ENCODE measurements at places on chromosomes 5 and 9.

- no peak for DNase-seq
Observed at GRCh38 chr9:136945333-136946227, 537 bp downstream of the C8G start.

GRCh38 chr9:27924502-27924901, 351.2 kb upstream of the C9orf72 start:
- no peak for DNase-seq

- DNase-seq = no peak
Observed at GRCh38 chr5:173825215-173825865, 62.8 kb upstream of the CPEB4 start.

DNA sequence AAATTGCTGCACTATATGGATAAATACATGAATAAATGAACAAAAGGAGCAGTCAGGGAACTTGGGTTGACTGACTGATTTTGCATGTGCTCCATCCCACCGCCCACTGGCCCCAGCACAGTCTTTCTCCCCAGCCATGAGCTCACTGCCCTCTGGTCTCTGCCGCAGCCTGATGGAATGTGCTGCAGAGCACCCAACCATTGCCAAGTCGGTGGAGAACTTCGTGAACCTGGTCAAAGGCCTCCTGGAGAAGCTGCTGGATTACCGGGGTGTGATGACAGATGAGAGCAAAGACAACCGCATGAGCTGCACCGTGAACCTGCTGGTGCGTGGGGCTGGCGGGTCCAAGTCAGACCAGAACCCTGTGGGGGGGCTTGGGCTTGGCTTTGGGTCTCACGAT, 53.9 kb upstream of the INSYN2B start:
- DNase-seq = no peak

DNA sequence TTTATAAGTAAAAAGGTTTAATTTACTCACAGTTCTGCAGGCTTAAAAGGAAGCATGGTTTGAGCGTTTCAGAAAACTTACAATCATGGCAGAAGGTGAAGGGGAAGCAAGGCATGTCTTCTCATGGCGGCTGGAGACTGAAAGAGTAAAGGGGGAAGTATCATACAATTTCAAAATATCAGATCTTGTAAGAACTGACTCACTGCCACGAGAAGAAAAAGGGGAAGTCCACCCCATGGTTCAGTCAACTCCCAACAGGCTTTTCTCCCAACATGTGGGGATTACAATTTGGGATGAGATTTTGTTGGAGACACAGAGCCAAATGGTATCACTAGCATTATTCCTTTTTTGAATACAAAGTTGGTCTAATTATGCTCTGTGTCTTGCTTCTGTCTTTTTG, 627.9 kb upstream of the ST8SIA4 start:
- DNase-seq = no peak

DNA sequence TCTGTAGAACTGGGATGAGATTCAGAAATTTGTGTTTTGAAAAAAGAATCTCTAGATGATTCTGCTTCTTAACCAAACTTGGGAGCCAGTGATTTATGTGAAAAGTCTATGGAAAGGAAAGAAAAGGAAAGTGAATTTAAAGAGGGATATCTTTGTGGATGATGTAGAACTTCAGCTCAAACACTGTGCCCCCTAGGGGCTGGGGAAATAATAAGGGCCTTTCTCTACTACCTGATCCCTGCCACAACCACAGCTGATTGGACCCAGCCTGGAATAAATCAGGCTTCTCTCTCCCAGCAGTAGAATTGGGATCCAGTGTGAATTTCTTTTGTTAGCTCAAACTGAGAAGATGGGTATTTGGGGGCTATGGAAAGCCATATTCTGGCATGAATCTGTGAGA, 155.0 kb downstream of the PRELID2 start:
- DNase-seq = no peak

DNA sequence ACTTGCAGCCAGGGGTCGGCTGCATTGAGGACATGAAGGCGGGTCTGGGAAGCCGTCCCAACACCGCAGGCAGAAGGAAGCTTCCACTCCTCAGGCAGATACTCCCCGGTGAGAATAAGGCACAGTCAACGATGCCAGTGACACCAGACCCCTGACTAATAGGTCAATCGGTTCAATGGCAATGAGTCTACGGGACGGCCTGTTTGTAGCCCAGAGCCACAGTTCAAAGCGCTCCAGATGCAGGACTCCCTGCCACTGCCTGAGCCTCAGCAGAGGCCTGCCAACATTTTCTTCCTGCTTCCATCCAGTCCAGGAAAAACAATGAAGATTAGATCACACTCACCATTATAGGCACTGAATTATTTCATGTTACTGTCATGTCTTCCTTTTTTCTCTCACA, 84.5 kb upstream of the SIMC1 start:
- peak; percentile 18 for DNase-seq

GRCh38 chr5:10685115-10685521, 75.9 kb downstream of the DAP start:
- no peak for DNase-seq

GRCh38 chr5:61631438-61631941, 299.4 kb downstream of the ZSWIM6 start:
- peak; percentile 56 for DNase-seq

- DNase-seq = no peak
Observed at GRCh38 chr5:35198075-35198474, 32.2 kb downstream of the PRLR start.

GRCh38 chr9:88173378-88173999, 35.2 kb upstream of the SPATA31C2 start:
- DNase-seq = no peak

DNA sequence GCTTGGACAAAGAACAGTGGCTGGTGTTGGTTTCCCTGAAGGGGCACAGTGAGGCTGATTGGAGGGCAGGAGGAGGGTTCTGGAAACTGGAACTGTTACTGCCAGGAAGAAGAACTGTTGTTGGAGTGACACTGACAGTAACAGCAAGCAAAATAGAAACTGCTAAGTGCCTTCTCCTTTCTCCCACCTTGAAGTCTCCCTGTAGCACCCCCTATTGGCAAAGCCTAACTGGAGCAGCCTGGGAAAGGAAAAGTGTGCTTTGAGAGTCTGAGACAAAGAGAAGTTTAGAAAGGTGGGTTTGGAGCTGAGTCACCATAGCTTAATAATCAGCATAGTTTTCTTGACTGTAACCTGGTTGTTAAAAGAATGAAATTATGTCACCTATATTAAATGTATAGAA, 2.5 kb upstream of the TMEM174 start:
- no peak for DNase-seq

DNA sequence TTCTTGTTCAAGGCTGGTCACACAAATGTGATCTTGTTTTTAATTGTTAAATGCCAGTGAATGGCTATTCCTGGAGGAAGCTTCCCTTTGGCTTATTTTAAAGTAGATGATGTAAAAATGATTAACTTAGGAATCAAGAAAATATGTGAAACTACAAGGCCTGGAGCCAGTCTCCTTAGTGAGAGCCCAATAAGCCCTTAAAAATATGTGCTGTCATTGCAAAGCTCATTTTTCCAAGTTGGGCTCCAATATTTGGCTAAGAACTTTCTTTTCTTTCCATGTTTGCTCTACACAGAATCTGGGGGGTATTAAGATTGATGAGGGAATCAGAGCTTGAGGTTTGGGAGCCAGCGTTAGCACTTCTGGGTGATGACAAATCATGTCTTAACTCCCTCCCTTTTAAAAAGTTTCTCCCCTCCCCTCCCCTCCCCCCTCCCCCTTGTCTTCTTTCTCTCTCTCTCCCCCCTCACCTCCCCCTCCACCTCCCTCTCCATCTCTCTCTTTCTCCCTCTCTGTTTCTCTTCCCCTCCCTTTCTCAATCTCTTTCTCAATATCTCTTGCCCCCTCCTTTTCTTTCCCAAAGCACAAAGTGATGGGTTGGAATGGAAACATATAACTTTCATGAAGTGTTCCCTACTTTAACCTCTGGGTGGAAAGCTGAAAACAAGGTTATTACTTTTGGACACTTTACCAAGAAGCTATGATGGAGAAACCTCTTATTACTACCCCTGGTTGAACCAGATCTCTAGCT, 86.0 kb downstream of the FBXL7 start:
- DNase-seq = no peak

DNA sequence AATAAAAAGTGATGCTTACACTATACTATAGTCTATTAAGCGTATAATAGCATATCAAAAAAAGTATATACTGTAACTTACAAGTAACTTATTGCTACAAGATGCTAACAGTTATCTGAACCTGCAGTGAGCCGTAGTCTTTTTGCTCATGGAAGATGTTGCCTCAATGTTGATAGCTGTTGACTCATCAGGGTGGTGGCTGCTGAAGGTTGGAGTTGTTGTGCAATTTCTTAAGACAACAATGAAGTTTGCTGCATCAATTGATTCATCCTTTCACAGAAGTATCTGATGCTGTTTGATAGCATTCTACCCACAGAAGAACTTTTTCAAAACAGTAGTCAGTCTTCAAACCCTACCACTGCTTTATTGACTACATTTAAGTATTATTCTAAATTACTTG, 7.8 kb upstream of the C9orf40 start:
- no peak for DNase-seq

DNA sequence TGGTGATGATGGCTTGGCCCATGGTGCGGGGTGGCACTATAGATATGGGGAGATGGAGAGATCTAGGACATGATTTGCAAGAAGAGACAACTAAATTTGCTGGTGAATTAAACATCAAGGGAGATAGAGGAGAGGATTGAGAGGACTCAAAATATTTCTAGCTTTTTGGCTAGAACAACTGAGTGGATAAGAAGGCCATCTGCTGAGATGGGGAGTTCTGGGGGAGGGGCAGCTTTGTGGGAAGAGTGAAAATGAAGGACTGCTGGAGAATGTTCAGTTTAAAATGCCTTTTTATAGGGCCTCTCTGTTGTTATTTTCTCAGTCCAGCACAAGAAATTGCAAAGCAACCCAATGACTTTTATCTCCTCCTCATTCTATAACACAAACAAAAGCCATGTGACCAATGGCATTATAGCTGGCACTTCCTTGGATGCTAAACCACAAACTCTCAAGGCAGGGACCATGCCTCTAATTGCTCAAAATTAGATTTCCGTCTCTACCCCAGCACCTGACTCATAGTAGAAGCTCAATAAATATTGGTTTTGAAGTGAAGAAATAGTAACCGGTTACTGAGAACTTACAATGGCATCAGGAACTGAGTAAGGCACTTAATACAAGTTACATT, 29.8 kb downstream of the JAKMIP2 start:
- no peak for DNase-seq

DNA sequence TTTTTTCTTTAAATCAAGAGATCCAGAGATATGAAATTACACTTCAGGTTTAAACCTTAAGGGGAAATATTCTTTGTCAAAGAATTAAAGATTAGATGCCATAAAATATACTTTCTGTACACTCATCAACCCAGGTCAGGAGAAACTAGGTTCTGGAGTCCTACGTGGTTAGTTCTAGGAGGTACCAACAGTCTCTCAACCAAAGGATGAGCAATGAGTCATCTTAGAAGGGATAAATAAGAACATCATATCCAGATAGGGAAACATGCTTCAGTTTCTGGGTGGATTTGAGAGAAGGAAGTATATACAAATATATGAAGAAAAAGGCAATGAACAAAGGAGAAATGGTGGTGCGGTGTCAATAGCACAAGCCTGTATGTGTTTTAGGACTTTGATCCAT, 98.2 kb downstream of the CSNK1G3 start:
- no peak for DNase-seq

DNA sequence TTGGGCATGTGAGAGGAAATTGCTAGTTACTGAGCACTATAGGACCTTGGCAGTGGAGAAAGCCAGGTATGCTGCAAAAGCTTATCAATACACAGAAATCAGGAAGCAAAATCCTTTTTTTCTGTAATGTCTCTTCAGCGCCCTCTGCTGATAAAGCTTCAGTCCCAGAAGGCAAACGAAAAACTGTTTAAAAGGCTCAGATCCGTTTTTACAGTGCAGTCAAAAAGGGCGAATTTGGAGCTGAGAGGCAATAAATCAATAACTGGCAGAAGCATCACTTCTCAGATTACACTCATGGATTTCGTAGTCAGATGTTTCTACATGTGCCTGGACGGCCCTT, 1.1 kb upstream of the MAN2A1 start:
- DNase-seq = no peak

- no peak for DNase-seq
Observed at GRCh38 chr5:36383942-36384341, 82.2 kb upstream of the RANBP3L start.

- DNase-seq = no peak
Observed at GRCh38 chr5:36792560-36793180, 83.9 kb upstream of the NIPBL start.

- no peak for DNase-seq
Observed at GRCh38 chr9:135442075-135442474, 37.5 kb upstream of the PPP1R26 start.

- DNase-seq = no peak
Observed at GRCh38 chr5:39598661-39599248, 174.0 kb upstream of the DAB2 start.

DNA sequence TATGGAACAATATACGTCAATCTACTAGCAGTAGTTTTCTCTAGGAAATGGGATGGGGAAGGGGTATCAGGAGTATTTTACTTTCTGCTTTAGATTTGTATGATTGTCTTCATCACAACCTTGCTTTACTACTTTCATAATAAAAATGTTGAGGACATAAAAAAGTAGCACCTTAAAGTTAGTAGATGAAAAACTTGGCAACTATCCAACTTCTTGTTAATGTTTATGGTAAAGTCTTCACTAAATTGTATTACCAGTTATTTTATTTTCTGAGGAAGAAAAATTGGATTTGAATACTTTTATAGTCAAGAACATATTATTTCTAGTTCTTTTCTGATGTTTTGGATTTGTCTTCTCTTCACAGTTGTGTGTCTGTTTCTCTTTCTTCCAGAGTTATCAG, 372.1 kb downstream of the ARRDC3 start:
- DNase-seq = no peak

GRCh38 chr9:89646189-89646939, 41.6 kb downstream of the GADD45G start:
- no peak for DNase-seq

DNA sequence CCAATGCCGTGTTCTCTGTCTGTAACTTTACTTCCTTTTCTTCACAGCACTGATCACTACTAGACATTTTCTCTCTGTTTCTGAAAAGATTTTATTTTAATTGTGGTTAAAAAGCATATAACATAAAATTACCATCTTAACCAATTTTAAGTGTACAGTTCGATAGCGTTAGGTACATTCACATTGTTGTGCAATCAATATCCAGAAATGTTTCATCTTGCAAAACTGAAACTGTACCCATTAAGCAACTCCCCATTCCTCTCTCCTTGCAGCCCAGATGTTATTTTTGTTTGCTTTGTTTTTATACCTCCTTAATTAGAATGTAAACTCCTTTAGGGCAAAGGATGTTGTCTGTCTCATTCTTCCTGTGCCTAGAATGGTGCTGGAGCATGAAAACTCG, 47.5 kb downstream of the COL27A1 start:
- DNase-seq = no peak

Measured in retina (tissue), 1 donor.